Renal pelvis (tissue), 12 donors: ENCODE measurements at places on chromosomes 3 and 15.

- no peak for DNase-seq
These were observed 26.2 kb upstream of the ZNF770 start for GRCh38 chr15:35014241-35014640.

GRCh38 chr15:57460208-57460816, 84.0 kb downstream of the CGNL1 start:
- DNase-seq = no peak

- no peak for DNase-seq
These were observed 65.2 kb downstream of the EIF4E3 start for GRCh38 chr3:71659864-71660591.

DNA sequence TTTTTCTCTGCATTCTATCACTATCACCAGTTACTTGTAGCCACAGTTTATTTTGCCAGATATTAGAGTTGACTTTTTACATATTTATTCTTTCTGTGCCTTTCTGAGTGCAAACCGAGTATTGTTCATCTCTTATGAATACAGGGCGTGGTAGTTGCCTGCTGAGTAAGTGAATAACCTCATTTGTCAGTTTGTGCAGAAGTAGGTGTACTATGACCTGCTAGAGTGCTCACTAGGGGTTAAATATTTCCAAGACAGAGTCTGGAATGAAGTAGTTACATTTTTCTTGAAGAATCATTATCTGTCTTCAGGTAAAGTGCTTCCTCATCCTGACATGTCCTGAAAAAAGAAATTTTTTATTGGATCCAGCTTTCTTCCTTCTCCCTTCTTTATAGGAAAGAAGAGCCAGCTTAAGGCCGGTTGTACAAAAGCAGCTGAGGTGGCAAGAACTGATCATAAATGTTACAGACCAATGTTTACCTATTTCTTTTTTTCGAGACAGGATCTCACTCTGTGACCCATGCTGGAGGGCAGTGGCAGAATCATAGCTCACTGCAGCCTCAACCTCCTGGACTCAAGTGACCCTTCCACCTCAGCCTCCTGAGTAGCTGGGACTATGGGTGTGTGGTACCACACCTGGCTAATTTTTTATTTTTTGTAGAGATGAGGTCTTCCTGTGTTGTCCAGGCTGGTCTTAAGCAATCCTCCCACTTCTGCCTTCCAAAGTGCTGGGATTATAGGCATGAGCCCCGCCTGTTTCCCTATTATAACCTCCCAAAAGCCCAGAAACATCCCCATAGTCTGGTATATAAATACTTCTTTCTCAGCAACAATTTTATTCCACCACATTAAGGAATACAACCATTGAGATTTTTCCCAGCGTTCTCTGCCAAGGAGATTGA, 182.5 kb downstream of the TPRG1 start:
- no peak for DNase-seq

- DNase-seq = no peak
These were observed 220.3 kb downstream of the LRRN1 start for GRCh38 chr3:4019501-4019900.

DNA sequence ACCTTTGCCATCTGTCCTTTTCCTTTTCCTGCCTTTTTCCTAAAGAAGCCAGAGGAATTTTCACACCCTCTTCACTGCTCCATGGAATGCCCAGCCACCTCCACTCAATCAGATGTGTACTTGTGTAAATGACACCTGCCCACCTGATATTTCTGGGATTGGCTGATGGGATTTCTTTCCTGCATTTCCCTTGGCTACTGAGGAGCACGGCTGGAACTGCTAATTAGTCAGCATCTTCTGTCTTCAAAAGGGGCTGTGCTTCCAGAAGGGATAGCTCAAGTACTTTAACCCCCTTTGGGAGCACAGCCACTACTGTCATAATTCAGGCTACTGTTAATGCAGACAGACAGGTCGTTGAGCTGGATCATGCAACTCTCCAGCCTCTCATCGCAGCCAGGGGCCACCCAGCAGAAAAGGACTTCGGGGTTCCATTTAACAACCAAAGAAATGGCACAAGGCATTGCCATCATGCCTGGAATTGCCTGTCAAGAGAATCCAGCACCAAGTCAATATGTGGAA, 38.6 kb downstream of the MGLL start:
- peak; percentile 34 for DNase-seq

DNA sequence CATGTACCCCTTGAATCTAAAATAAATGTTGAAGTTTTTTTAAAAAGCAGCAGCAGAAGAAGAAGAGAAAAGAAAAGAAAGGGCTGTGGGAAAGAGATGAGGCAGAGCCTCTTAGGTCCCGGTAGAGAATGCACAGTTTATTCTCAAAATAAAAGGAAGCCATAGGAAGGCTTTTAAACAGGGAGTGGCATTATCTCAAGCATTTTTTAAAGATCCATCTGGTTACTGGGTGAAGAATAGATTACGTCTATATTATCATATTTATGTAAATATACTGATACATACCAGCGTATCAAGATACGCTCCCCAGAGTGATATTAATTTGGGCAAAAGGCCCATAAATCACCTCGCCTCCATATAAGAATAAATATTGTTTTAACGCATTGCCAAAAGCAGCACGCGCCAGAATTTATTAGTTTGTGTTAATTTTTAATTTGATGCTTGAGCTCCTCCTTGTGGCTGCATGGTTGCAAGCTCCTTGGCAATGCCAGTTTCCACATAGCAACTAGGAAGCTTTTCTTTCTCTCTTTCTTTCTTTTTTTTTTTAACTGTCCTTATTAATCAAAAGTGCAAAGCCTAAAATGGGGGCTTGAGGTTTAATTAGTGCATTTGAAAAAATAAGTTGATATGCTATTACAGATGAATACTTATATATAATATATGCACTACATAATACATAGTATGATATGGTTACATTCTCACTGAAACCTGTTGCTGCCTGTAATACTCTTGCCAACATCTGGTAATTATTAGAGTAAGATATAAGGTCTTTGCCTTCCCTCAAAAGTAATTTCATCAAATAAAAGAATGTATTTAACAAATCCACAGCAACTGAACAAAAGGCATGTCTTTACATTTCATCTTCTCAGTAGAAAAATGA, 242.8 kb upstream of the UBE2E2 start:
- peak; percentile 51 for DNase-seq

- DNase-seq = peak; percentile 76
These were observed at the start of gene EHHADH for GRCh38 chr3:185253645-185254410. Gene EHHADH (minus strand): TSS chr3:185254049. CDS start chr3:185254022, 27 bp downstream.

GRCh38 chr3:13507570-13508339, 27.6 kb downstream of the HDAC11 start:
- no peak for DNase-seq

DNA sequence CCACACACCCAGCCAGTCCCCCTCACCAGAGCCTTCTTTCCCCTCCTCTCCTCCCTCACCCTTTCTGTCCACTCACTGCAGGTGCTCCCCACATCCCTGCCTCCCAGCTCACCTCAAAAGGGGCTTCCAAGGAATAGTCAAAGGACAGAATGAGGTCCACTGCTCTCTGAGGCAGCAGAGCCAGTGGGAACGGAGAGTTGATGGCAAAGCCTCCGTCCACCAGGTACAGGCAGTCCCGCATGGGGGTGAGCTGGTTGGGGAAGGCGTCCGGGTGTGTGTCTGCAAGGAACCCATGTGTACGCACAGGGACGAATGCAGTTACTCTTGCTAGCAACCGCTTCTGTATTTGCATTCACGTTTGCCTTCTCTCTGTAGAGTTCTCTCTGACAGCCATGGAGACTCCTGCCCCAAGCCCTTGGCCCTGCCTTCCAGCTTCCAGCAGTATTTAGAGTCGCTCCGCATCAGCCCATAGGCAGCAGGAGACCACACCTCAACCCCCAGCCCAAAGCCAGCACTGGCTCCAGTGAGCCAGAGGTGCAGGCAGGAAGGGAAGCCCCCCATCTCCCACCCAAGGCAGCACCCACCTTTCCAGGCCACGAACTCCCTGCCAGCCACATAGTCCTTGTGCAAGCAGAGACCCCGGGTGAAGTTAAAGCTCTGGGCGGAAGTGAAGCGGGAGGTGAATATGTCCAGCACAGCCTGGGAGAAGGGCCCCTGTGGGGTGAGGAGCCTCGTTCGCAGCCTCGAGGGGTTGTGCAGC, 12.4 kb downstream of the PLA2G4F start:
- DNase-seq = no peak

DNA sequence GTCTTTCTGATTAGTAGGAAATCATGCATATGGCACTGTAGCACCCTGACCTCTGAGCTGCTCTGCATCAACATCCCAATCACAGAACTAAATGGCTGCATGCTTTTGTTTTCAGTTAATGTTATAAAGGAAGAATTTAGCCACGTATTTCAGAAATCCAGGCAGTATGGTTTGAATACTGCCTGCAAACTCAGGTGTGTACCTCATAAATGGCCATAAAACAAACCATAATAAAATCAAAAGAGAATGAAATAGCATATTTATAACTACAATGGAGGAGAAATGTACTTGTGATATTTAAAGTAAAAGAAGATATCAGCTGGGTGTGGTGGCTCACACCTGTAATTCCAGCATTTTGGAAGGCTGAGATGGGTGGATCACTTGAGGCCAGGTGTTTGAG, 94.5 kb downstream of the IL20RB start:
- DNase-seq = no peak

DNA sequence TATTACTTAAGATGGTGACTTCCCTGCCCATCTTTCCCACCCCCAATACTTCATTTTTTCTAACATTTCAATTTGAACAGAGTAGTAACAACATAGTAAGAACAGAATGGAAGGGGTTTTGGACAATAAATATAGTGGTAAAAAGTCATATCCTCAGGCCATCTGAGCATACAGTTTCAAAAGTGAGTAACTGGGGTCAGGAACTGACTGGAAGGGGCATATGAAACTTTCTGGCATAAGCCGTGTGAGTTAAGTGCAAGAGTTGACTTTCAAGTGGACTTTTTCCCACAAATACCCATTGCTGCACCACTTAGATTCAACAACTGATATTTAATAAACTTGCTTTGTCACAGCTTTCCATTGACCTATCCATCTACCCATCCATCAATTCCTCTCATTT, 153.5 kb upstream of the IL12A start:
- no peak for DNase-seq

DNA sequence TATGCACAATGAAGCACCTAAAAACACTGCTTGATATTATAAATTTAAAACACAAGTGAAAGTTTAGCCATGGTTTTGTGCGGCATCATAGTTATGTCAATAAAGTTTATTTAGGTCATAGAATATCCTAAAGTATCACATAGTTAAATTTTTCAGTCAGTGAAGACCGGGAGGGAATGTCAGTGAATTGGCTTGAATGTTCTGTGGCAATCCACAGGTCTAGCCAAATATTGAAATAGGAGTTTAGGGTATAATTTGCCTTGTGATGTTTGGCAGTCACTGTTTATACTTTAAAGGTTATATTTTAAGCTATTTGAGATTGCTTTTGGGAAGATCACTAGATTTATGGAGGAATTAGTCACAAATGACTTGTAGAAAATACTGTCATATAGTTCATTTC, 79.7 kb upstream of the FLNB start:
- no peak for DNase-seq

- DNase-seq = peak; percentile 15
These were observed 84.1 kb downstream of the CHL1 start for GRCh38 chr3:280681-281080.
